Left lung (tissue), 14 donors: ENCODE measurements at places on chromosomes 12 and 14. TPM values are rescaled to one million over a fixed set of nuclear protein-coding genes. Genes with fewer than 3 reads are reported as not detected.

DNA sequence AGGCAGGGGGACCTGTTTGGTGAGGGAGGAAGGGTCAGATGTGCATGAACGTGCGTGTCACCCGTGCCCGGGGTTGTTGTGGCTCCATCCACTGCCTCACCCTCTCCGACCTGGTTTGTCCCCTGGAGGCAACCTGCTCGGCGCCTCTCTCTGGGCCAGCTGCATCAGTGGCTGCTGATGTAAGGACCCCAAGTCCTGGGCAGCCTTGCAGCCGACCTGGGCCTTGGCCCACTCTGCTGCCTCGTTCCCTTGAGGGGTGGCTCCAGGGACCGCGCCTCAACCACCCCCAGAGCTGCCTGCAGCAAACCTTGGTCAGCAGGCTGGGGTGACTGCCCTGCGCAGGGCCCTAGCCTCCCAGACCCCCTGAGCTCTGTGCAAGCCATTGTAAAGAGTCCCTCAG lies 351.7 kb downstream of the TMEM121 start:
- DNase-seq: peak; percentile 62

DNA sequence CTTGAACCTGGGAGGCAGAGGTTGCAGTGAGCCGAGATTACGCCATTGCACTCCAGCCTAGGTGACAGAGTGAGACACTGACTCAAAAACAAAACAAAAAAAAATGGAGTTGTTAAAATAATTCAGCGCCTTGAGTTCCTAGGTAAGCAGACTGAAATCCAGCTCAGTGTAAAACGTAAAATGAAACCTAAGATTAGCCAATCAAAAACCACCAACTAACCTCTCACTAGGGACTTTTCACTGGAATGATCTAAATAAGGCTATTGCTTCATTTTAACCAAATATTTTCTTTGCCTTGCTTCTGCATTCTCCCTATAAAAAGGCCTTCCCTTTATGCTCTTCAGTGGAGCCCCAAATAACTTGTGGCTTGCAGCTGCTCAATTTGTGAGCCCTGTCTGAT lies 91.6 kb upstream of the HIF1A start:
- DNase-seq: no peak

DNA sequence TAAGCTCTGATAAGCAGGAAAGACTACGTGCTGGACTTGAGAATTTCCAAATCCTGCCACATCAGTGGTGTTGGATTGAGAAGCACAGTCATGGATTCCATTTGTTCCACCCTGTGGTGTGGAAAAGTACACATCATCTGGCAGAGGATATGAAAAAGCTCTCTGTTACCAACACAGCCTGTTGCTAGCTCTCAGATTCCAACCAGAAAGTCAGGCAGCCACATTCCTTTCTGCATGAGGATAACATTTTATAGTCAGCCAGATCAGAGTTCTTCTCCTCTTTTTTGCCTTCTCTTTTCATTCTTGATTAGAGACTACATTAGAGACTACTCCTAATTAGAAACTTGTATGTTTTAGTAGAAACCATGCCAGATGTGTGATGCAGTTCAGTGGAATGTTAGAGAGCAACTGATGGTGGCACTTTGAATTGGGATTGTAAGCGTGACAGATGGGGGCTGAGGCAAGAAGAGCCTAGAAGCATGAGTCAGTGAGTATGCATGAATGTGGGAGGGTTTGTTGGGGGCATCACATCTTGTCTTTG lies 61.2 kb upstream of the STXBP6 start:
- no peak for DNase-seq

DNA sequence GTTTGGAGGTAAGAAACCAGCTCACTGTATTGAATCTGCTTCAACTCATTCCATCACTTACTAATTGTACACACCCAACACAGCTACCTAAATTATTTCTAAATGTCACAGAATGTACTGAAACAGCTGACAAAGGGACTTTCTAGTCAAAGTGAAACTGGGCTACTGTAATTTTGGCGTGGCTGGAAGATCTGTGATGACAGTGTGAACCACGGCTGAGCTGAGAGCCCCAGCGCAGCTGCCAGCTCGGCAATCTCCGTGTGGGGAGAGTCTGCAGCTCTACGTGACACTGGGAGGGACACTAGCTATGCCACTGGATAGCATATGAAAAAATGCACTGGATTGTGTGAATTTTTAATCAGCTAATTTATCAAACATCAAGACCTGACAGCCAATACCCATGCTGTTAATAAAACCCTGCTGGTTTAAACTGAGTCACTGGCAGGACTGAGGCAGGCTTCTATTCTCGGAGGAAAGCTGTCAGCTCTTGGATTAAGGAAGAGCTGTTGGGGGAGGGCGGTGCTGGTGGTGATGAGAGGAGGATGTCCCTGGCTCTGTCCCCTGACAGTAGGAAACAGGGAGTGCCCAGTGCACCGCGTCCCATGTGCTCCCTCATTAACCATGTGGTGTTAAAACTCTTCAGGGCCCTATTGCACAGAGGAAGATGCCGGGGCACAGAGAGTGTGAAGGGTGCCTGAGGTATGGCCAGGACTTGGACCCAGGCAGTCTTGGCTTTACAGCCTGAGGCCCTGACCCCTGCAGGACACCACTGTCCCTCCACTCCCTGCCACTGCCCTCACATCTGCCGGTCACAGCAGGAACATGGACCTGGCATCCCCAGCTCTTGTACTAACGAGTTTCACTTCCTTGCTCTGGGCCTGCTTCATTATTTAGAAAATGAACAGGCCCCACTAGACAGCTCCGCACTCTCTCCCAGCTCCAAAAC lies 13.3 kb downstream of the SLC15A4 start:
- no peak for DNase-seq

DNA sequence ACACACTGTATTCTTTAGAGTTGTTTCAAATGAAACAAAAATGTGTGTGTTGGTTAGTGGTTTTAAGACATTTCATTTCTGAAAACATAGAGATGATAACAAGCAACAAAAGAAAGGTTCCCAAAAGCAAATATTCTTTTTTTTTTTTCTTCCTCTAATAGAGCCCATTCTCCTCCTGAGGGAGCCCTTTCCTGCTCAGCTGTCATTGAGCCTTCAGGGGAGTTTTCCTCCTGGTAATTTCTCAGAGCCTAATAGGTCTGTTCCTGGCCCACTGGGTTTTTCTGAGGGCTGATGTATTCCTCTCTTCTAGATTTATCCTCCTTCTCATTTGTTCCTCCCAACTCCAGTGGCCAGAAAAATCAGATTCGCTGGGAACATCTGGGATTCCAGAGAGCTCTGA lies 654.5 kb downstream of the NOVA1 start:
- no peak for DNase-seq

- no peak for DNase-seq
Observed at GRCh38 chr12:47754881-47755280, 3.8 kb downstream of the RAPGEF3 start.

DNA sequence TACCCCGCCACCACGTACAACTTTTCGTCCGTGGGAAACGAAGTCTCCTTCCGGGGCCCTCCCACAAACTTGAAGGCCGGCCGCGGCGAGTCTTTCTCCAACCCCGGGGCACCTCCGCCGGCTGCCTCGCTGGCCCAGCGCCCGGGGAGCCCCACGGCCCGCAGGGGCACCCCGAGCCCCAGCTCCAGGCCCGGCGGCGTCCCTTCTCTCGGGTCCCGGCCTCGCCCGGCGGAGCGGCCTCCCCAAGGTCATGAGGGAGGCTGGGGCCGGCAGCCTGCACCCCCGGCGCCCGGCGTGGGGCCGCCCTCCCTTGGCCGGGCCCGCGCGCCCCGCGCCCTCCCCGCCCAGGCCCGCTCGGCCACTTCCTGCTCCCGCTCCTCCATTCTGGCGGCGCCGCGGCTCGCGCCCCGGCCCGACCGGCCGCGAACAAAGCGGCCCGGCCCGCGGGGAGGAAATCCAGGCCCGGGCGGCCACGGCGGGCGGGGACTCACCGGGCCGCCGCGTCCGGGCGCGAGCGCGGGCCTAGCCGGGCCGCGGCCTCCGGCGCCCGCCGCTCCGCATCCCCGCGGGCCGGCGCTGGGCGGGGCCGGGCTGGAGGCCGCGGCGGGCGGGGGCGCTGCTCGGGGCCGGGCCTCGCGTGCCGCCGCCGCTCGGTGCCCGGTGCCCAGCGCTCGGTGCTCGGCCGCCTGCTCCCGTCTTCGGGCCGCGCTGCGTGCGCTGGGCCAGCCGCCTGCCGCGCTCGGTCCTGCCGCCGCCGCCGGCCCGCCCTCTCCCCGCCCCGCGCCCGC lies at the start of gene AKT1:
TSS of gene AKT1 (minus strand) at position 756 of the 788 bp plus-strand sequence. CDS start 3,105 bp downstream, outside the sequence.
- no peak for DNase-seq

GRCh38 chr14:55136885-55137786 lies 8.1 kb downstream of the LGALS3 start:
- DNase-seq: peak; percentile 66

DNA sequence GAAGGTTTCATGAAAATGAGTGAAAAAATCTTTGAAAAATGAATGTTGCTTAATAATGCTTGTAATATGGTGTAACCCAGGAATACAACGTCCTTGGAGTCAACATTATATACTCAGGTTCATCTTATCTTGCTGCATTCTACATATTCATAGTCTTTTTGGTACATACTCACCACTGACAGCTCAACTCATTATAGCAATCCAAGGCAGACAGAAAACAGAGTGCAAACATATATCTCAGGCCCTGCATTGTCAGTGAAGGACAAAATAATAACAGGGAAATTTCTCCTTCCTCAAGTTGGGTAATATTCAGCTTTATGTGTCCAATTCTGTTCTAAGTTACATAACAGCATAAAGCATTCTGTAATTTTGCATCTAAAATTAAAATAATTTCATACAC lies 1353.0 kb upstream of the SEL1L start:
- no peak for DNase-seq

DNA sequence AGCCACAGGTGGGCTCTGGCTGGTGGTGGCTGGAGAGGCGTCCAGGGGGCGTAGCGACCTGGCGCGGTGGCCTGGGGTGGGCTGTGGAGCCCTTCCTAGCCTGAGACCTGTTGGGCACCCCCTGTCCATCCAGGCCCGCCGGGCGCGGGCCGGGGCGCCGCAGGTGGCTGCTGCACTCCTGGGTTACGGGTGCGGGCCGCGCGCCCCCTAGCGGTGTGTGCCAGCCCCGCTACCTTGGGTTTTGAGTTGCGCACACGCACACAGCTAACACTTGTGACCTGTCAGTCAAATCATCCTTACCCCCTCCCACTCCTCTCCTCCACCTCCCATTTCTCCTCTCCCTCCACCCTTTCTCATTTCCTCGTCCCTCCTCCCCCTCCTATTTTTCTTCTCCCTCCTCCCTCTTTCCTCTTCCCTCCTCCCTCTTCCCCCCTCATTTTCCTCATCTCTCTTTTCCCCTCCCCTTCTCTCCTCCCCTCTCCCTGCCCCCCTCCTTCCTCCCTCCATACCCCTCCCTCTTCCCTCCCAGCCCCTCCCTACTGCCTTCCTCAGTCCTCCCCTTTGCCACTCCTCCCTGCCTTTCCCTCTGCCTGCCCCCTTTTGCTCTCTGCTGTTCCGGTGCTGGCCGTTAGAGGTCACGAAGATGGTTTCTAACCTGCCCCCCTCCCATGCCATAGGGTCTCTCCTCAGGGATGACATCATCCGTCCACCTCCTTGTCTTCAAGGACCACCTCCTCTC lies 2.3 kb downstream of the MEG3 start:
- no peak for DNase-seq

DNA sequence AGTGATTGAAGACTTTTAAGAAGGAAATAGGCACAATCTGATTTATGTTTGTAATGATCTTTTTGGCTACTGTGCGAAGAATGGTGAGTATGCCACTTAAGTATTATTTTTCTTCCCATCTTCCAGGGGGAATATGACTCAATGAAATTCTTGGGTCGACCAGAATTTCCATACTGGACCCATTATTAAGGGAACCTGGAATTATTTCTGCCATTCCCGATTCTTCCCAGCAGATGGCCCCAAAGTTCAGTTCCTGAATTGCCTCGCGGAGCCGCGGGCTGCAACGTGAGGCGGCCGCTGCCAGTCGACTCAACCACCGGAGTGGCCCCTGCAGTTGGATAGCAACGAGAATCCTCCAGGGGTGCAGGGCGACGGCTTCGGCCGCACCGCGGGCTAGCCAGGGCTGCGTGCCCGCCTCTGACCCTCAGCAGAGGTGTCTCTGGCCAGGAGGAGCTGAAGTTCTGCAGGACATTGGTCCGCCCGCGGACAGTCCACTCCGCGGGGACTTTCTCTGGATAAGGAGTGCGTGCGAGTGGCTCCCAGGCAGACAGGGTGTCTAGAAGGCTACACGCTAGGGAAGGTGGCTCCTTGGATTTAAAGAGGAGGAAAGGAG lies 628 bp upstream of the TSHR start:
- DNase-seq: peak; percentile 62

HVCN1 gene
- total RNA-seq: 12.4 TPM

CLEC1B gene
- total RNA-seq: 0.38 TPM

LLPH gene
- total RNA-seq: 21.1 TPM
